CD4-positive, alpha-beta memory T cell (primary cell): ENCODE measurements at places on chromosomes 3 and 15.

DNA sequence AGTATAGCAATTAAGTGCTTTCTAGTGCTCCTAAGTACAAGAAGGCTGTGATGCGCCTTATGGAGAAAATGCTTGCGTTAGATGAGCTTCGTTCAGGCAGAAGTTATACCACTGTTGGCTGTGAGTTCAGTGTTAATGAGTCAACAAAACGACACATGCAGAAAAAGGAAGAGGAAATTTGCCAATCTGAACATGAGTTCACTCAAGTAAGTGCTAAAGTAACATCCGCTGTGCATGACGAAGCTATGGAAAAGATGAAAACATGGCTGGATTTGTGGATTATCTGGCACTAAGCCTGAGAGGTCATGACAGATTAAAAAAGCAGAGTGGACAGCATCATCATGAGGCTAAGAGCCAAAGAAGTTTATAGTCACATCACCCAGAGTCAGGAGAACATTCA is 36.9 kb downstream of the SH3BP5 start:
- no peak overlapping the region for H3K4me3 ChIP-seq
- DNase-seq = no peak
- H3K4me1 ChIP-seq = peaks cover 93% of the 10 kb centered on the region
- H3K36me3 ChIP-seq = no peaks in the 10 kb centered on the region
- no peaks in the 10 kb centered on the region for H3K27me3 ChIP-seq

GRCh38 chr3:179961071-179961702 is 75.5 kb downstream of the PEX5L start:
- no peak for DNase-seq
- no peaks in the 10 kb centered on the region for H3K36me3 ChIP-seq
- peaks cover 12% of the 10 kb centered on the region for H3K4me1 ChIP-seq
- no peak overlapping the region for H3K27ac ChIP-seq
- H3K4me3 ChIP-seq = no peak overlapping the region

DNA sequence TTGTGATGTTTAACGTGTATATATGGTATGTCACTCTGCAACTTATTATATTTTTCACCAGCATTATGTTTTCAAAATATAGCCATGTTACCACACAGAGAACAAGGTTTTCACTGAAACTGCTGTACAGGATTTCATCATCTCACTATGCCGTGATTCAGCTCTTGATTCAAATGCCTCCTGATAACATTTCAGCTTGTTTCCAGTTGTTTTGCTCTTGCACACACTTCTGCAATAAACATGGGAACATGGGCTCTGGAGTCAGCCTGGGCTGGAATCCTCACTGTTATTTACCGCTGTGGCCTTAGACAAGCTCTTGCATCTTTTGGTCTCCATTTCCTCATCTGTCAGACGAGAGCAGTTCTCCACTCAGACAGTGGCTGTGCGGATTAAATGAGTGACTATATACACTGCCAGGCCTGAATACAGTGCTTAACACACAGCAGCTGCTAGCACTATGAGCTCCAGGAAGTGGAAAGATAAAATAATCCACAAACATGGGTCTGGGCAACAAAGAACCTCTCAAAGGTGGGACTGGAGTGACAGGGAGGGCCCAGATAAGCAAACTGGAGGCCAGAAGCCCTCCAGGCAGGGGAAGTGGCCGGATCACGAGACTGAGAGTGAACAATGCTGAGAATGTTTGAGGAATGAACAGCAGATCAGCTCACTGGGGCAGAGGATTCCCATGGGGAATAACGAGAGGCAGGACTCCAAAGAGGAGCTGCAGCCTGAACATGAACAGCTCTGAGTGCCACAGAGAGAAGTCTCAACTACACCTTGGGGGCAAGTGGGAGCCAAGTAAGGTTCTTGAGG is 17.7 kb downstream of the NTRK3 start:
- H3K27ac ChIP-seq = no peak overlapping the region
- H3K36me3 ChIP-seq = no peaks in the 10 kb centered on the region
- no peaks in the 10 kb centered on the region for H3K27me3 ChIP-seq

DNA sequence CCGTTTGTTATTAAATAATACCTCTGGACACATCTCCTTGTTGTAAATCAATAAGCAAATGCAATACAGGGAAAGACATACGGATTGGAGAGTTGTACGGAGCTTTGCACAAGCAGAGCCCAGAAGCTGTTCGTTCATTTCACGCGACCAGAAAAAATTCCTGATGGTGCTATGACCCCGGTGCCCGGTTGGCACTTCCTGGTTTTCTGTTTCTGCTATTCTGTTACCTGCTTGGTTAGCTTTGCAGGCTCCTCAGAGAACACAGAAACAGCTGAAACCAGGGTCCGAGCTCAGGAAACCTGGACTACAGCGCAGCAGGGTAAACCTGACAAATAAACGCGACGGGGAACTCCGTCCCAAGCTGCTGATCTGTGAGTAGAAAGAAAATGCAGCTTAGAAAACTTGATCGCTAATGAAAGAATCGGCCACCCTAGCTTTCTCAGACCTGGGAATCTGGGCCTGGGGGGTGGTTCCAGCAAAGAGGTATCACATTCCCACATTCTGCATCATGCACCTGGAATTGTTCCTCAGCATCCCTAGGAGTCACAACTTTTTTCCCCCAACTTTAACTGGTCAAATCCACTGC is 845 bp downstream of the CNTN3 start:
- H3K27me3 ChIP-seq = no peaks in the 10 kb centered on the region
- H3K36me3 ChIP-seq = no peaks in the 10 kb centered on the region
- H3K4me1 ChIP-seq = no peaks in the 10 kb centered on the region
- no peak for DNase-seq

DNA sequence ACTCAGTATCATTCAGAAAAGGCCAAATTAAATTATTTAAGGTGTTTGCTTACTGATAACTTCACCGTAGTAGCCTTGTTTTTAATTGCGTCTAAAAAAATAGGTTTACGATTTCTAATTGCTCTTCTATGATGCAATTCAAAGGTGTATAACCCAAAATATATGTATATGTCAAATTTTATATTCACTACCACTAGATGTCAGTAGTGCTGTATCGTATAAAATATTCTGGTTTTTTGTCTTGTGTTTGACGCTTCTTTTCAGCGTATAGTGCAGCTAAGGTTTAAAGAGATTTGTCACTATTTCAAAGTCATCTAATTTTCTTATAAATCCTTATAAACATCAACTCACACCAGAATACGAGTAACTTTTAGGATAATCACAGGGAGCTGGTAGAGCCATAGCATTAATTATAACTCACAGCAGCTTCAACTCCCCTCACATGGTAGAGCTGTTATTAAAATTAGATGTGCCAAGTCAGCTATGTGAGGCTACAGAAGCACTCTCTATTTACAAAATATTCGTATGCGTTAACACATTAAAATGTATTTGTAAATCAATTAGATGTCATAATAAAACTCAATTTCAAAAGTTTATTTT is 3.5 kb downstream of the PFN2 start:
- no peak overlapping the region for H3K27ac ChIP-seq
- DNase-seq = no peak
